Cardiac muscle cell (in vitro differentiated cells and primary cell): ENCODE measurements at places on chromosomes 16 and 17.

DNA sequence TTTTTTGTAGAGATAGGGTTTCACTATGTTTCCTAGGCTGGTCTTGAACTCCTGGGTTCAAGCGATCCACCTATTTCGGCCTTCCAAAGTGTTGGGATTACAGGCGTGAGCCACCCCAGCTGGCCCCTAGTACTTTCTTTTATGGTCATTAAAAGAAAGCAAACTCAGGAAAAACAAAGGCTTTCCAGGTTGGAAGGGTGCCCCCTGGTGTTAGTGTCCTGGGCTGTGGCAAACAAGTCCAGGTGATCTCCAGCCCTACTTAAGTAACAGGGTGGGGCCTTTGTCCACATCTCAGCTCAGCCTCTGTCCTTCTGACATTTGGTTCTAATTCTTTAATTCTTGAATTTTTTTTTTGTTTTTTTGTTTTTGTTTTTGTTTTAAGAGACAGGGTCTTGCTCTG is 6.9 kb downstream of the IGFBP4 start:
- no peak for DNase-seq

DNA sequence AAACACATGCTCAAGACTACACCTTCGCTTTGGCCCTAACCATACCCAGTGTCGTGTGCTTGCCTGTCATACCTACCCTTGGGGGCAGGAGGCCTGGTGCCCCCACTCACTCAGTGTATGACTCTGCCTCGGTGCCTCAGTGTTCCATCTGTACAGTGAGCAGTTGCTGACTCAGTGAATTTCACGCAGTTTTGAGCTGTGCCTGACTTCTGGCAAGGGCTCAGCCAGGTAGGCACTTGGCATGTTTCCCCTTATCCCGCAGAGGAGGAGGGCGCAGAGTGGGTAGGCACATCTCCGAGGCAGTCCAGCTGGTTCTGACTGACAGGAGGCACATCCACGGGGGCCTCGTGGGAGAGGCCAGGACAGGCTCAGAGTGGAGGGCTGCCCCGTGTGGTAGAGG is 148.9 kb upstream of the CIBAR2 start:
- no peak for DNase-seq

GRCh38 chr17:82942166-82943130 is 102.6 kb upstream of the ZNF750 start:
- DNase-seq: no peak

- no peak for DNase-seq
Measured at GRCh38 chr17:77281904-77282367, 141.2 kb downstream of the SEC14L1 start.

- DNase-seq: no peak
Measured at GRCh38 chr16:49588729-49589384, 215.3 kb downstream of the C16orf78 start.

GRCh38 chr16:27929818-27930217 is 133.7 kb downstream of the GSG1L start:
- no peak for DNase-seq

- no peak for DNase-seq
Measured at GRCh38 chr16:85544016-85544415, 69.1 kb upstream of the GSE1 start.

DNA sequence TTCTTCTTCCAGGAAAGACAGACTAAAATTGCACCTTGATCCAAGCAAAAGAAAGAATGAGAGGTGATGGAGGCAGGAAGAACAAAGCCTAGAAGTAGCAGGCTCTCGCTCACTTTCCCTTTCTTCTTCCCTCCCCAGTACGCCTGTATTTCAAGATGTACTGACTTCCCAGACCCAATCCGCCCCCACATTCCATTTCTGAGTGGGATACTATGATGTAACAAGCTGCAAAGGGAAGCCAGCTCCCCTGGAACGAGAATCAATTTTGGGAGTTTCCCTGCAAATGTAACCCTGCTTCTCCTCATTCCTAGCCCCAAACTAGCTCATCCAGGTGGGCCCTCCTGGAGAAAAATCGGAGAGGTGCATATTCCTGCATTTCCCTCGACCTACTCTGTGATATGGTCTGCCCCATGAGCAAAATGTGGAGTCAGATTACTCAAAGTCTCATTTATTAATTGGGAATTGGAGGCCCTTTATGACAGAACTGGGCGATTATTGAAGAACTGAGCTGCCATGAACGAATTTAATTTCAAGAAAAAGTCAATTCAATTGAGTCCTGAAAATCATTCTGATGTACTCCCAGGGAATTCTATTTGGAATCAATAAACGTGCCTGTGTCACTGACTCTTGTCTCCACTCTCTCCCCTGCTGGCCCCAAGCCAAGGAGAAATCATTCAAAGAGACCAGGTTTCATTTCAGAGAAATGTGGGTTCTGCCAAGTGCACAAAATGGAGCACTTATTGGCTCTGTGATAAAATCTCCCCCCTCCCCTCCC is 398.9 kb downstream of the SHISA9 start:
- no peak for DNase-seq

DNA sequence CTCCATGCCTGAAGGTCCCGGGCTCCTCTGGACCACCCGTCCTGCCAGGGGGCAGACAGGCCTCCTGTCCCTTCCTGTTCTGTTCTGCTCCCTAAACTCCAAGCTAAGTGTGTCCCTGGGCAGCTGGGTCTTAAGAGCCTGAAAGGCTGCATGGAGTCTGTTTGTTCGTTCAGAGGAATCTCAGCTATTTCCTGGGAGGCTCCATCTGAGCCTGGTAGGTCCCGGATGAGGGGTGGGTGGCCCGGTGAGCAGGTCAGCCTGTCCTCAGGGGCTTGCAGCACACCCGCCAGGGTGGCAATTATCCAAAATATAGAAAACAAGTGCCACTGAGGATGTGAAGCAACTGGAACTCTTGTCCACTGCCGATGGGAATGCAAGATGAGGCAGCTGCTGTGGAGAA is 12.6 kb downstream of the ACTG1 start:
- peak; percentile 60 for DNase-seq

DNA sequence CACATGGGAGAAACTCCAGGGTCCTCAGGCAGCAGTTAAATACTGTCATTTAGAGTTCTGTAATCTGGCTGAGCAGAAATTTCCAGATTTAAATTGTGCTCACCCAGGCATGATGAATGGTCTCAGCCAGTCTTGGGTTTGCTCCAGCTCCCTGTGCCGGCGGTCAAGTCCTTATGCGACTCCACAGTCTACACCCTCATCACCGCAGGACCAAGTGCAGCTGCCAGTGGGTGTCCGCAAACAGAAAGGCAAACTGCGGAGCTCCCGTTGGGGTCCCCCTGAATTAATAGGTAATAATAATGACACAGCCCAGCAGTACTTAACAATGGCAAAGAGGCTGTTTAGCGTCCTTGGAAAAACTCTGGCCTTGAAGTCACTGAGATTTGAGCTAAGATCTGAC is 3.9 kb upstream of the CACNG4 start:
- DNase-seq: no peak

GRCh38 chr16:16033208-16033717 is 83.8 kb downstream of the ABCC1 start:
- DNase-seq: no peak

GRCh38 chr17:78538033-78538776 is 39.0 kb downstream of the DNAH17 start:
- DNase-seq: no peak

GRCh38 chr17:30172560-30172959 is 55.9 kb downstream of the NSRP1 start:
- DNase-seq: no peak

DNA sequence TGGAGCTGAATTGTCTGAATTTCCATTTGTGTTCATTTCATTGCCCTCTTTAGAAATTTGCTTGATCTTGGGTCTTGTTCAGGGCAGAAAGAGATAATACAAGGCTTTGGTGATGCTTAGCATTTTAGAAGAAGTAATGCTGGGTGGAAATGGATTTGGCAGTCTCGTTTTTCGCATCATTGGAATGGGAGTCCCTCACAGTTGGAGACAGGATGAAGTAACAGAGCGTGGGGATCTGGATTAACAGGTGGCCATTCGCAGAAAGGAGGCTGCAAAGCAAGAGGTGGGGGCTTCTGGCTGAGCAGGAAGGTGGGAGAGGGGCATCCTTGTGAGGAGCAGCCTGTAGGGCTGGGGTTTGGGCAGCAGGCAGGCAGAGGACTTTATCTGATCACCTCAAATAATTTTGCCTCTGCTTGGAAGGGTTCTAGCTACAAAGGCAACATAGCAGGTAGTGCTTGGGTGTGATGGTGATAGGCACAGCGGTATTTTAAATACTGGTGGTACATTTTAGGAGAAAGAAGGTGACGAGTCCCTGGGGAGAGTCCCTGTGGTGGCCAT is 17.0 kb downstream of the KSR1 start:
- no peak for DNase-seq

- DNase-seq: peak; percentile 60
Measured at GRCh38 chr17:2883544-2884213, 87.4 kb downstream of the RAP1GAP2 start.

- no peak for DNase-seq
Measured at GRCh38 chr16:35748621-35749252, 2289.3 kb downstream of the TP53TG3F start.

GRCh38 chr17:67136191-67137025 is 92.1 kb downstream of the CACNG1 start:
- DNase-seq: no peak

- peak; percentile 18 for DNase-seq
Measured at GRCh38 chr16:88705076-88705684, 1.0 kb downstream of the RNF166 start.

GRCh38 chr16:3841729-3842508 is 38.6 kb downstream of the CREBBP start:
- DNase-seq: no peak

DNA sequence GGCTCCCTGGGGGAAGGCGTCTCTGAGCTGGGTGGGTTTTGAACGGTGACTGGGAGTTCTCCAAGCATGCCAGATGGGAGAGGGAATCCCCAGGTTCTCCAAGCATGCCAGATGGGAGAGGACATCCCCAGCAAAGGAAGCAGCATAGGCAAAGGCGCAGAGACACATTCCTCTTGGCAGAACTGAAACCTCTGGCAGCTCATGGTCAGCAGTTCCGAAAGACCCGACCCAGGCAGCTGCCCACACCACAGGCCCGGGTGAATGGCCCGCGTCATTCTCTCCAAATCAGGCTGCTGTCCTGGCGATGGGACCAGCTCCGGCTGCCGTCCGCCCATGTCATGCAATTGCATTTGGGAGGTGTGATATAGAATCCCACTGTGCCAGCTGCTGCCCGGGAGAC is 8.0 kb downstream of the ZNF469 start:
- DNase-seq: no peak

DNA sequence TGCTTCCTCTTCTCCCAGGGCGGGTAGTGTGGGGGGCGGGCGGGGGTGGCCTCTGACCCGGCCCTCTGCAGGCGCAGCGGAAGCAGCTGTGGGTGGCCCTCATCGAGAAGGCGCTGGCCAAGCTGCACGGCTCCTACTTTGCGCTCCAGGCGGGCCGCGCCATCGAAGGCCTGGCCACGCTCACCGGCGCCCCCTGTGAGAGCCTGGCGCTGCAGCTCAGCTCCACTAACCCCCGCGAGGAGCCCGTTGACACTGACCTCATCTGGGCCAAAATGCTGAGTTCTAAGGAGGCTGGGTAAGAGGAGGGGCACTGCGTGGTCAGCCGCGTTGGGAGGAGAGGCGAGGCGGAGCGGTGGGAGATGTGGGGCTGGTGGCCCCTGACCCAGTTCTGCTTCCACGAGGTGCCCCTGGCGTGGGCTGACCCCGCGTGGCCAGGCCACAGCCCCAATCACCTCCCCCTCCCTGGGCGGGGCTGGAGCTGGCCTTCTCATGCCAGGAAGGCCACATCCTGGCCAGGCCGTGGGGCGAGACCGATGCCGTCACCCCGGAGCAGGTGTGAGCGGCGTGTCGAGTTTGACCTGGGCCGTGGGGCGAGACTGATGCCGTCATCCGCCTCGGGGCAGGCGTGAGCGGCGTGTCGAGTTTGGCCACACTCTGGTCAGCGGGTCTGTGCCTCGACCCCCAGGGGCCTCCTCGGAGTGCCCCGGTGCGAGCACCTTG is 10.5 kb upstream of the PRR35 start:
- DNase-seq: no peak

GRCh38 chr17:16448490-16448889 is 33.1 kb downstream of the TRPV2 start:
- no peak for DNase-seq

- DNase-seq: no peak
Measured at GRCh38 chr17:48553190-48553547, 8.3 kb upstream of the HOXB2 start.
